CD4-positive, alpha-beta T cell treated with Interleukin-10 for 1 hour (primary cell): ENCODE measurements at places on chromosomes 5 and 9.

DNA sequence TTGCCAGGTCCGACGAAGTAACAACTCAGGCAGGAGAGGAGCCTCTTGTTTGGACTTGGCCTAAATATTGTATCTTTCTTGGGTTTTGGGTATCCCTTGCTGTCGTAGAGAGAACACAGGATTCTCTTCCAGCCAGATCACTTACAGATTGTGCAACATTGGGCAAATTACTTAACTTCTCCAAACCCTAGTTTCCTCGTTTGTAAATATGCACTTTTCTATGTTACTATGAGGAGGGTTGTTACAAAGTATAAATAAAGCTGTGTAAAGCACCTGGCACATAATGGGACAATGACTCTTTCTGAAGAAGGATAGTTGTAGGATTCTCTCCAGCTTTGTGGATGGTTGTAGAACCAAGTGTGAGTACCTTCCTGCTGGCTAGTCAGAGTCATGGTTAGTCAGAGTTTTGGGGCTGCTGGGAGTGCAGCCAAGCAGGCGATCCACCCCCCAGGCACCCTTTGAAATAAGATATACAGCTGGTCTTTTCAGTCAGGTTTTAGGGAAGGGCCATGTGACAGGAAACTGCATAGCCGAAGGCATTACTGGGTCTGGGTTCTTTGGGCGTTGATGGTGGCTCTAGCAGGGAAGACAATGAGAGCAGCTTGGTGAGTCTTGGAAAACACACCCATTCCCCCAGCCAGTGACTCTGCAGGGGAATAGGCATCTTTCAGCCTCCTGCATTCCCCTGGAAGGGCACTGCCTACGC lies 49.9 kb upstream of the GDNF start:
- DNase-seq, result no peak

DNA sequence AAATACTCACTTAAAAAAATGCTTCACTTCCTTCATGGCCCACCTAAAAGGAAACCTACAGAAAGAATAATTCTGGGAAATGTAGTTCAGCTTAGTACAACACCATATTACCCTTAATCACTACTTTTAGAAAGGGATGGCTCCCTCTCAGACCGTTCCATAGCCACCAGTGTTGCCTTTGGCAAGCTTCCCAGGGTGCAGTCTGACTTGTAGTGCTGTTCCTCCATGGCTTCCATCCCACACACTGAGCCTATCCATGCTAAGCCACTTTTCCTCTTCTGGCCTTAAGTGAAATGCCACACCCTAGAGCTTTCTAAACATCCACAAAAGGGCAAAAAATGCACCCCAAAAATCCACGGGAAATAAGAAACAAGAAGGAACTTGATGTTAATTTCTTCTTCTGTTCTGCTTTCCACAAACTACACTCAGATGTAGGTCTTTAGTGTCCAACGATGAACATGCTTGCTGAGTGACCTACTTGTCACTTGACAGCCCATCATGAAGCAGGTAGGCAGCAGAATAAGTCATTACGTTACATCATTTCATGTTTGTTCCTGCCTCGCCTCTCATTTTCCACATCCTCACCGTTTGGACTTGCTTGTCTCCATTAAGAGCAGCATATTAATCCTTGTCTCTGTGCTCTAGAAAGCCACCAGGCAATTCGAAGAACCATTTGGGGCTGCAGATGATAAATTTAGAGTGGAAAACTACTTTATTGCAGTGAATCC lies 391.1 kb upstream of the GRAMD2B start:
- DNase-seq, result no peak

GRCh38 chr9:4375424-4376200 lies 75.7 kb upstream of the GLIS3 start:
- DNase-seq, result peak; percentile 3

GRCh38 chr5:99248066-99248465 lies 319.3 kb upstream of the CHD1 start:
- no peak for DNase-seq

DNA sequence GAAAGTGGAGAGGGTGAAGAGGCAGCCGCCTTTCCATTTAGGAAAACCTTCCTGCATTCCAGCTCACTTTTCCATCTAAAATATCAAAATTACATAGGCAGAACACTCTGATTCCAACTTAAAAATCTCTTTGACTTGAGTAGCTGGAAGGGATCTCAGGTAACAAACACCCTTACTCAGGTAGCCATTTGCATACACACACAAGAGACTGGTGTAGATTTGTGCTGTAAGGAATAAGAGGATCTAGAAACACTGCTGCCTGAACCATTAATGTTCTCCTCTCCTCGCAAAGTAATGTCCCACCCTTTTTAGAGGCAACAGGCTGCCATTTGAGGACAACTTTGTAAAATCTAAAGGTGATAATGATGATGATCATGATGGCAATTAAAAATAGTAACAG lies 53.5 kb downstream of the BNC2 start:
- DNase-seq, result no peak

- peak; percentile 56 for DNase-seq
Measured at GRCh38 chr9:135887585-135888050, 19.7 kb downstream of the CAMSAP1 start.

DNA sequence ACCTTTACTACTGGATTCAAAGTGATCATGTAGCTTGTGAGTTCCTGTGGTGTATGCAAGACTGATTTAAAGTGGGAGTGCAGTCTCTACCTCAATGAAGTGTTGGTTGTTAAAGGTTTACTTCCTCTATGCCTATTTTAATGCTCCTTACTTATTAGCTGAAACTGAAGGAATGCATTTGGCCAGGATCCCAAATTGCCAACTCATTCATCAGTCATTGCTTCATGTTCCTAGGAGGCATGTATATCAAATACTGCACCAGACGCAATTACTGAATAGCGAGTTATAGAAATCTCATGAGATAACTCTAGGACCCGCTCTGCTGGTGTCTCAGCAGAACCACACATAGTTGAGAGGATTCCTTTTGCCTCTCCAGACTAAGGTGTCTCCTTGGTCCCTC lies 143.0 kb upstream of the RPS23 start:
- DNase-seq, result no peak

GRCh38 chr5:123875561-123876275 lies 363.7 kb downstream of the CSNK1G3 start:
- DNase-seq, result no peak

DNA sequence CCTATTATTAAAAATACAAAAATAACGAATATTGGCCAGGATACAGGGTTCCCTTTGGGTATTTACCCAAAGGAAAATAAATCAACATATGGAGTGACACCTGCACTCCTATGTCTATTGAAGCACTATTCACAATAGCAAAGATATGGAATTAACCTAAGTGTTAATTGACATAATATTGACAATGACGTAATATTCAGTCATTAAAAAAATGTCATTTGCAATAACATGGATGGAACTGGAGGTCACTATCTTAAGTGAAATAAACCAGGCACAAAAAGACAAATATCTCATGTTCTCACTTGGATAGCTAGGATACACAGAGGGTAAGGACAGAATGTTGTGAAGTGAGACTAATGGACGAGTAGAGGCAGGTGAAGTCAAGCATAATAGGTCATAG lies 326.3 kb upstream of the PTGER4 start:
- DNase-seq, result no peak

- DNase-seq, result no peak
Measured at GRCh38 chr5:168109441-168109840, 182.0 kb upstream of the WWC1 start.

- no peak for DNase-seq
Measured at GRCh38 chr9:111983484-111983908, 86.9 kb downstream of the UGCG start.

DNA sequence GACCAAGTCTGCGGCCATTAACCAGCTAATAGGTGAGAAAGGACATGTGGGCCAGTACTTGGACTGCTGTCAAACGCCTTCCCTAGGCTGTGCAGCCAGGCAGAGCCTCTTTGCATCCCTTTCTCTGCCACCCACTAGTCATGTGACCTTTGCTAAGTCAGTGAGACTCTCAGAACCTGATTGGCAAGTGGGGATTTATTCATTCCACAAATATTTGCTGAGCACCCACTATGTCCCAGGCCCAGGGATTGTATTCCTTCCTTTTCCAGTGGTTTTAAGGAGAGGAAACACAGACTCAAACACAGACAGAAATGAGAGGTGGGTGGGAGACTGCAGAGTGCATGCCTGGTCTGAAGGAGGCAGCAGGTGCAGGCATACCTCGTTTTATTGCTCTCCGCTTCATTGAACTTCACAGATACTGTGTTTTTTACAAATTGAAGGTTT lies 71.6 kb upstream of the GALNT10 start:
- DNase-seq, result no peak
